D721Med (cell line): ENCODE measurements at places on chromosomes 16 and 17.

- no peak for DNase-seq
These were observed 235.8 kb downstream of the MAP2K4 start for GRCh38 chr17:12256380-12256995.

DNA sequence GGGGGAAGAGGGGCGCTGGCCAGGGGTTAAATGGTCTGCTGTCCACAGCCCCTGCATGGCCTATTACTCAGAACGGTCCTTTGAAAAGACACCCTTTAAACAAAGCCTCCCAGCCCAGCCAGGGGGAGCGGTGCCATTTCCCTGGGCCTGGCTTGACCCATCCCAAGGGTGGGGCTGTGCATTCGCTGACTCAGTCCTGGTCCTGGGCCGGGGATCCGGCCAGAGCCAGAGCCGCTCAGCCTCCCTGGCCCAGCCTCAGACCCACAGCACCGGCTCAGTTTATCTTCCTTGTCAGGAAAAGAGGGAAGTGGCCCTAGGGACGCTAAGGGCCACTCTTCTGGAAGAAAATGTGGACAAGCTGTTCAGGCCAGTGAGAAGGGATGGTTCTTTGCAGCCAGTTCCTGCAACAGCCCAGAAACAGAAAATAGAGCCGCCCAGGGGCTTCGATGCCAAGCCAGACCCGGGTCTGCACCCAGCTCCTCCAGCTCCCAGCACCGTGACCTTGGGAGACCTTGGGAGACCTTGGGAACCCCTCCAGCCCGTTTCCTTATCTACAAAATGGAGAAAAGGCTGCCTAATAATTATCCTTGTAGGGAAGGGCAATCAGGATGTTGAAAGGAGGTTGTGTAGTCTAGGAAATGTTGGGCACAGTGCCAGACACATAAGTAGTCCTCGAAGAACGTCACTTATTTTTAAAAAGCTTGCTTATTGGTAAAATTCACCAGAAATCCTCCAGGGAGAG, 82.5 kb downstream of the ZDHHC7 start:
- DNase-seq: no peak

DNA sequence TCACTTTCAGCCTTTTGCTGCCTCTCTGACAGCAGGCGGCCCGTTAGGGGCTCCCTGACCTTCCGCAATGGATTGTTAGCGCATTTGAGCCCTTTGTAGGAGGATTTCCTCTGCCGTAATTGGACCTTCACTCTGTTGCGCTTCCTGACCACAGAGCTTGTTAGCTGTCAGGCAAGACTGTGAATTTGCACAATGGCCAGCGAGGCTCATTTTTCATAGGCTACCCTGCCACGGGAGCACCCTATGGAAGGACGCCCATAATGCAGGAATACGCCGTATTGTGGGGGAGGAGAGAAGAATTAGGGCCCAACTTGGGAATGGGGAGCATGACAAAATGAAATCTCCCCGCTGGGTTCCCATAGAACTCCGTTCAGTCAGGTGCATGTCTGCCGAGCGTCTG, 205.2 kb upstream of the NLRP1 start:
- DNase-seq: no peak

- no peak for DNase-seq
These were observed 6.8 kb downstream of the KRT38 start for GRCh38 chr17:41434005-41434404.

DNA sequence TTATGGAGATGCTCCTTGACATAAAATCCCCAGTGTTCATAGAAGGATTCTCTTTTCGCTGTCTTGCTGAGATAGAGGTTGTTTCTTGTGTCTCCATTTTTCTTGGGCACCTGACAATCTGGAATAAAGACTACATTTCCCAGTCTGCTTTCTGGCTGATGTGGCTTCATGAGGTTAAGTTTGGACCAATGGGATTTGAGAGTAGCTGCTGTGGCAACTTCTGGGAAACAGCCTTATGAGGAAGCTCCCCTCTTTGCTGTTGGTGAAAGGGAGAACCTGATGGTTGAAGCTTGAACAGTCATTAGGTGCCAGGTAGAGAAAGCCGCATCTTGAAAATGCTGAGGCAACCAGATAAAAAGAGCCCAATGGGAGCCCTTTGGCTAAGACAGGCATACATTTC, 24.4 kb downstream of the HS3ST4 start:
- no peak for DNase-seq

- no peak for DNase-seq
These were observed 57.6 kb downstream of the ABCA8 start for GRCh38 chr17:68897557-68897956.

DNA sequence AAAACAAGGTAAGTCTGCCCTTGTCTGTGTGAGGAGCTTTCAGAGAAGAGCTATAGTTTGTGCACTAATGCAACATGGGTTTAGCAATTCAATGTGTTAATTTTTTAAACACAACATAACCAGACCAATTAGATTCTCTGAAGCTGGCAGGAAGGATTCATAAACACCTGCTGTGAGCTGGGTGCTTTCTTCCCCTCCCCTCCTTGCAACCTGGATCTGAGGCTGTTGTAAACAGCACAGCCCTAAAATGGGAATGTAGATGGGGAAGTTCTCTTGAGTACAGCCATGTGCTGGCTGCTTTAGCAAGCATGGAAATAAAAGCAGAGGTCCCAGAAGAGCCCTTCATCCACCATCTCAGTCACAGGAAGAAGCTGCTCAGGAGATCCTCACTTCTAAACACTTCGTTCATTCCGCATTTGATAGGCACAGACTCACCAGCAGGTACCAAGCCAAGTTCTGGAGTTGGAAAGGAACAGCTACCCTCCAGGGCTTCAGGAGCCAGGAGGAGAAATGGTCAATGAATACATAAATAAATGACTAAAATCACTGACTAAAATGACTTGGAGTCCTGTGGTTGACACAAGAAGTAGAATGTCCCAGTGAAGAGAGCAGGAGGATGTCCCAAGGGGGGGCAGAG, 21.7 kb downstream of the AXIN2 start:
- DNase-seq: no peak

- no peak for DNase-seq
These were observed 8.0 kb downstream of the EIF4A3 start for GRCh38 chr17:80138856-80139426.

DNA sequence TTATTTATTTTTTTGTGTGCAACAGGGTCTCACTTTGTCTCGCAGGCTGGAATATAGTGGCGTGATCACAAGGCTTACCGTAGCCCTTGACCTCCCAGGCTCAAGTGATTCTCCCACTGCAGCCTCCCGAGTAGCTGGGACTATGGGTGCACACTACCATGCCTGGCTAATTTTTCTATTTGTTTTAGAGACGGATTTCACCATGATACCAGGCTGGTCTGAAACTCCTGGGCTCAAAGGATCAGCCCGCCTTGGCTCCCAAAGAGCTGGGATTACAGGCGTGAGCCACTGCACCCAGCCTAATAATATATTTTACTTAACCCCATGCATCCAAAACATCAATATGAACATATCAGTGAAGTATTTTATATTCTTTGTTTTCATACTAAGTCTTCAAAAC, 2.0 kb downstream of the CCDC200 start:
- no peak for DNase-seq

- no peak for DNase-seq
These were observed 177.1 kb upstream of the ELAC2 start for GRCh38 chr17:13194887-13195286.

GRCh38 chr17:82241926-82242697, 13.3 kb downstream of the SLC16A3 start:
- no peak for DNase-seq

- DNase-seq: no peak
These were observed 22.7 kb downstream of the MPP3 start for GRCh38 chr17:43810226-43810715.

GRCh38 chr17:8124350-8125153, 646 bp upstream of the HES7 start:
- DNase-seq: no peak

GRCh38 chr17:52237151-52237550, 78.6 kb upstream of the CA10 start:
- no peak for DNase-seq

GRCh38 chr17:75875182-75875939, 3.0 kb downstream of the TRIM47 start:
- no peak for DNase-seq

GRCh38 chr16:58284469-58284868, 10.4 kb downstream of the PRSS54 start:
- DNase-seq: no peak

DNA sequence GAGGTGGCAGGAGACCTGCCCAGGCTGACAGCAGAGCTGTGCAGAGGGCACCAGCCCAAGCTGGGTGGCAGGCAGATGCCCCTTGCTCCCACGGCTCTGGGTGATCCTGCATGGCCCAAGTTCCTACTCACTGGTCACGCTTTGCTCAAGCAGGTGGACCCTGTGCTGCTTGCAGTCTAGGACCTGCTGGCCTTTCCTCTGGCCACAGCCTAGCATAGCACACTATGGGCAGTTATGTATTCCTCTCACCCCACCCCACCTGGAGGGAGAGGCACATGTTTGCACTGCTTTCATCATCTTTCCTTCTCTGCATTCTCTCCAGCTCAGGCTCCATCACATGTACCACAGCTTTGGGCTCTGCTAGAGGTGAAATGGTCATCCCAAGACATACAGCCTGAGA, 19.6 kb upstream of the SREBF1 start:
- DNase-seq: no peak

DNA sequence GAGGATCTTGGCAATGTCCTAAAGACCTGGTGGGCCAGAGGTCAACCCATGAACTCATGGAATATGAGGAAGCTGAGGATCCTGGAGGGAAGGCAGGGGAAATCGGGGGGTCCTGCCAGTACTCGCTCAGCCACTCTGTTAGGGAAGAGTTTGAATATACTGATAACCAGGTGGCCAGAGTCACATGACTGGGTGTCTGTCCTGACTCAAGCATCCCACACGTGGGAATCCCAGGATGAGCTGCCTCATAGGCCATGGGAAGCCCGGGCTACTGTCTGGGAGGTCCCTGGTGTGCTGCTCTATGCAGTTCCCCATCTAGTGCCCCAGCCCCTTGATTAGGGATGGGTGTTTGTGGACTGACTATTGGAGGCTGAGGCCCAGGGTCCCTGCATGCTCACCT, 1.6 kb downstream of the EXOC3L1 start:
- DNase-seq: no peak

- DNase-seq: no peak
These were observed 74.2 kb upstream of the NLK start for GRCh38 chr17:27968206-27968732.

GRCh38 chr17:62139141-62139540, 74.1 kb upstream of the MED13 start:
- no peak for DNase-seq

DNA sequence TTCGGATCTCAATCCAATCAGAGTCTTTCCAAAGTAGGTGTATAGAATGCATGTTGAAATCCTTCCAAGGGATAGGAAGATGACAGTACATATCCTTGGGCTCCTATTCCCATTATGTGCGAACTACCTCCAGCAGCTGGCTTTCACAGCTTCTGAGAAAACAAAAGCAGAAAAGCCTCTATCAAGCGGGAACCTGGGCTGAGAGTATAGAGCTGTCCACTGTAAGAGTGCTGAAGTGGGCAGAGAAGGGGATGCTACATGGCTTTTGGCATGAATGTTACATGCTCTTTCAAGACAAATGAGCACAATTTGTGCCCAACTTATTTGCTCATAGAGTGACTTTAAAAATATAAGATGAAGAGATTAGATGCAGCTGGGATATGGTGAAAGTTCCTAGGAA, 993.5 kb downstream of the CDH8 start:
- no peak for DNase-seq

- no peak for DNase-seq
These were observed 43.7 kb upstream of the TNRC6A start for GRCh38 chr16:24685539-24686432.

DNA sequence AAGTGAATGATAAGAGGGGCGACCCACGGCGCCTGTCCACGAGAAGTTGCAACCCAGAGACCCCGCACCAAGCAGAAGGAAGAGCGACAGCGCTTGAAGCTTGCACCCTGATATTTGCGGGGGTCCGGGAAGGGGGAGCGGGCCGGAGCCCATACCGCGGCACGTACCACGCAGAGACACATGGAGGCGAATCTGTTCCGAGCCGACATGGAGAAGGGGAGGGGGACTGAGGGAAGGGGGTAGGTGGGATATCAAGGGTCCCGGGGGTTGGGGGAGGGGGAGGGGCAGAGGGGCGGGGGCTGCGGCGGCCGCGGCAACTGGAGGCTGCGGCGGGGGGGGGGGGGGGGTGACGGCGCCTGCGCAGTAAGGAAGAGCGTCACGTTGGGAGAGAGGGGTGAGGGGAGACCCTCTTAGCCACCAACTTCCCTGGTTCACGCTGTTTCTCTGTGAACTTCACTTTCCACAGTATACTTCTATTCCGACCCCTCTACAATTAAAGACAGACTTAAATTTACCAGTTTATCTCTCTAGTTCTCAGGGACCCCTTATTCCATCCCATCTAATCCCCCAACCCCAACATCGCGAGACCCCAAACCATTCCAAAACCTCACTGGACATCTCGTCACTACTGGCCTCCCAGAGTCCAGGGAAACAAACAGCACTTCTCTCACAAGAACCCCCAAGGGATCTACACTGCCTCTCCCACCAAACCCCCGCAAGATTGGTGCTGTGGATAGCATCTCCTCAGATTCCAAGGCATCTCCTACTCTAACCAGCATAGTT, 8.0 kb downstream of the DLG4 start:
- DNase-seq: no peak

GRCh38 chr17:1626333-1626732, 2.3 kb downstream of the SLC43A2 start:
- DNase-seq: peak; percentile 95

- DNase-seq: no peak
These were observed 132.7 kb downstream of the CCDC182 start for GRCh38 chr17:57612202-57613071.

DNA sequence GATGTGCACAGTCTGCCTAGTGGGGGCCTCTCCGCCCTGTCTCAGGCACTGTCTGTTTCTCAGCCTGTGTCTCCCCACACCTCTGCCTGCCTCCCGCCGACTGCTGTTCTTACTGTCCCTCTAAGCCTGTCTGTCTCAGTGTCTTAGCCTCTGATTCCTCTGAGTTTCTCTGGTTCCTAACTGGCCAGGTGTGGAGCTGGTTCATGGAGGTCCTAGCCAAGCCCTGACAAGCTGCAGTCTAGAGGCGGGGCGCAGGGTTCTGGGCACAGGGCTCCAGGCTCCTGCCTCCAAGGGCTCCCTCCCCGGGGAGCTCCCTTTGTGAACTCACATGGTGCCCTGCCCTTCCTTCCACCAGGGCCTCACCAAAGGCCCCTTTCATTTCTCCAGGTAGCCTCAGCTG, 19.4 kb downstream of the C17orf100 start:
- DNase-seq: no peak
